ENCODE measurements at places on chromosomes 13 and 19.
A peak's percentile ranks its signal among the peaks of the same experiment; 100 is the strongest.

GRCh38 chr13:33016414-33017322, at the start of gene KL:
KL (plus strand) TSS chr13:33016423; CDS start chr13:33016441, 18 bp downstream.
- no peaks in the 10 kb centered on the region for H3K36me3 ChIP-seq
- no peak within 1 kb of the TSS for H3K27ac ChIP-seq
- H3K4me1 ChIP-seq = peaks cover 9% of the 10 kb centered on the region
- peaks cover 86% of the 10 kb centered on the region for H3K27me3 ChIP-seq
- DNase-seq = no peak

- no peak for DNase-seq
- peaks cover under 1% of the 10 kb centered on the region for H3K36me3 ChIP-seq
- peaks cover 17% of the 10 kb centered on the region for H3K27me3 ChIP-seq
- no peaks in the 10 kb centered on the region for H3K4me1 ChIP-seq
- no peak overlapping the region for H3K4me3 ChIP-seq
Measured at GRCh38 chr13:23119131-23119530, 61.6 kb upstream of the SGCG start.

DNA sequence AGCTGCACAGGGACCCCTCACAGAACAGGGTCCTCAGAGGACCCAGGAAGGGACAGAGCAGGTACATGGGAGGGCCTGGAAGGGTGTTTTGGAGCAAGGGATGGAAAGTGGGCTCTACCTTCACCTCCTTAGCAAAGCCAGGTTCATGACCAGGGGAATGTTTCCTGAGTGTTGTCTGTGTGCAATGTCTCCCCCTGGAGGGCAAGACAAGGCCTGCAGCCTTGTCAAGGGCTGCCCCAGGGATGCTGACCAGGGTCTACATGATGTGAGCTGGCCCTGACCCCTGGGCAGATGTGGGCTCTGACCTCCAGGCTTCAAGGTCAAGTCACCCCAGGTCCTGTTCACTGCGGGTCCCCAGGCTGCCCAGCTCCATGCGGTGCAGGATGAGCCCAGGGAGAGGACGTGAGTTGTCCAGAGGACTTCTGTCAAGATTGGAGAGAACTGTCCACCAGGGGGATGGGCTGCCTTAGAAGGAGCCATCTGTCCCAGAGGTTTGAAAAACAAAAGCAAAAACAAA, 1.0 kb upstream of the CEACAM1 start:
- peak overlapping the region; percentile 67 for H3K27ac ChIP-seq
- peak; percentile 61 for DNase-seq
- no peaks in the 10 kb centered on the region for H3K36me3 ChIP-seq
- peak overlapping the region; percentile 68 for H3K4me3 ChIP-seq

DNA sequence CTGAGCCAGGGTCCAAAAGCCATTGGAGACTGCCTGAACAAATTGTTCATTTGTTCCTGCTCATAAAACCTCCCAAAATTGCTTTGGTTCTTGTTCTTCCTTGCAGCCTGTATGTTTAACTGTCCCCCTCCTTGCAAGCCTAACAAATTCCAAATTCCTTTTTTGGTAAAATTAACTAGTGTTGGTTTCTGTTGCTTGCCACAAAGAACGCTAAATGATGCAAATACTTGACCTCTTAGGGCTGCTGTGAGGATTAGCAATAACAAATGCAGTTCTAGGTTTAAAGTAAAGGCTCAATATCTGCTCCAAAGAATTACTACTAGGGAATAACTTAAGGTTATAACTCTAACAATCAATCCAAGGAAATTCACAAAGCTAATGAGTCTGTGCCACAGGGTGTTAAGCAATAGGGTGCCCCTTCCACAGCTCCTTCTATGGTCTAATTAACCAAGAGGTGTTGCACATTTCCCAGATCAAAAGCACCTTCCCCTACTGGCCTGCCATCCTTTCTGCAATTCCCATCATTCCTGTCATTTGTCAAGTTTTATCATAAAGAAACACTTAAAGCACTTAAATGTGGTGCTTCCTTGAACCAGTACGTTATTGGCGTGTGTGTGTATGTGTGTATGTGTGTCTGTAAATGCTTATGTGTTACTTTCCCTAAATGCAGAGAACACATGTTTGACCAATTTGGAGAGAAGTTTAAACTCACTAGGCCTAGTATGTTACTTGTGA, 110.2 kb downstream of the RAP2A start:
- peaks cover 6% of the 10 kb centered on the region for H3K27me3 ChIP-seq
- no peak for DNase-seq
- H3K27ac ChIP-seq = no peak overlapping the region
- no peak overlapping the region for H3K4me3 ChIP-seq
- peaks cover 8% of the 10 kb centered on the region for H3K4me1 ChIP-seq
- no peaks in the 10 kb centered on the region for H3K36me3 ChIP-seq

- H3K27me3 ChIP-seq = peaks cover 2% of the 10 kb centered on the region
- no peaks in the 10 kb centered on the region for H3K4me1 ChIP-seq
- H3K27ac ChIP-seq = no peak overlapping the region
- H3K4me3 ChIP-seq = no peak overlapping the region
Measured at GRCh38 chr19:7722231-7722651, 9.7 kb downstream of the CLEC4G start.

DNA sequence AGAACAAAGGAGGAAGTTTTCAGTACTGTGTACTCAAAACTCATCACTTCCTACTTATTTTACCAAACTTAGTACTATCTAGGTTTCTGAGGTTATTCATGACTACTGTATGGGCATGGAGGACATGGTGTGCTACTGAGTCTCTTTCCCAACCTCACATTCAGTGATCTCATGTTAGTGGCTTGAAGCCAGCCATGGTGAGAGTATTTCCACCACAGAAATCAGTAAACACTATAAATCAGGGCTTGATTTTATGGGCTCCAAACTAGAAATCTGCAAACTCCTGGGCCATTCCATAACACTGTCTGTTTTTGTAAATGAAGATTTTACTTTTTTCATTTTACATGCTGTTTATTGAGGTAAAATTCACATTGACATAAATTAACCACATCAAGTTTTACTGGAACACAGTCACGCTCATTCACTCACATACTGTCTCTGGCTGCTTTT, 19.7 kb downstream of the MED26 start:
- peaks cover 26% of the 10 kb centered on the region for H3K36me3 ChIP-seq
- H3K27me3 ChIP-seq = no peaks in the 10 kb centered on the region
- peak overlapping the region; percentile 13 for H3K27ac ChIP-seq
- H3K4me1 ChIP-seq = peaks cover 37% of the 10 kb centered on the region
- no peak overlapping the region for H3K4me3 ChIP-seq

DNA sequence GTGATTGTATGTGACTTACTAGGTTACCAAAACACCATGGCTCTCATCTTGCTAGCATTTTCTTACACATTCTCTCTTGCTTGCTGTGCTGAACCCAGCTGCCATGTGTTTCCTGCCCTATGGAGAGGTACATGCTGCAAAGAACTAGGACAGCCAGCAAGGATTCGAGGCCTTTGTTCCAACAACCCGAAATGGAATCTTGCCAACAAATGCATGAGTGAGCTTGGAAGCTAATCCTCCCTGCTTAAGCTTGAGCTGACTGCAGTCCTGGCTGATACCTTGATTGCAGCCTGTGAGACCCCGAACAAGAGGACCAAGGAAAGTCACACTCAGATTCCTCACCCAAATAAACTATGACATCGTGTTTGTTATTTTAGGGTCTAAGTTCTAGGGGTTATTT, 651.2 kb downstream of the SLITRK6 start:
- no peak overlapping the region for H3K27ac ChIP-seq
- no peak overlapping the region for H3K4me3 ChIP-seq
- H3K36me3 ChIP-seq = peaks cover 3% of the 10 kb centered on the region
- H3K27me3 ChIP-seq = no peaks in the 10 kb centered on the region
- no peaks in the 10 kb centered on the region for H3K4me1 ChIP-seq
- no peak for DNase-seq

DNA sequence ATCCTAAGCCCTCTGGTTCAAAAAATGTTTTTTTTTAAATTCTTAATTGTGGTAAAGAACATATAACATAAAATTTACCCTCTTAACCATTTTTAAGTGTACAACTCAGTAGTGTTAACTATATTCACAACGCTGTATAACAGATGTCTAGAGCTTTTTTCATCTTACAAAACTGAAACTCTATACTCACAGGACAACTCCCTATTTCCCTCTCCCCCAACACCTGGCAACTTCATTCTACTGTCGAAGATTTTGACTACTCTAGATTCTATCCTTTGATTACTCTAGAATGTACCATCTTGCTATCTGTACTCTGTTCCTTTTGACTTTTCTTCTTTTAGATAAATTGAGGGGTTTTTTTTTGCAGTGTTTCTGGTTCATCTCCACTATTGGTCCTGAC, 200.4 kb downstream of the KLF12 start:
- no peaks in the 10 kb centered on the region for H3K27me3 ChIP-seq
- H3K4me3 ChIP-seq = peak overlapping the region; percentile 39
- peaks cover 38% of the 10 kb centered on the region for H3K4me1 ChIP-seq
- H3K36me3 ChIP-seq = peaks cover 22% of the 10 kb centered on the region
- DNase-seq = no peak

DNA sequence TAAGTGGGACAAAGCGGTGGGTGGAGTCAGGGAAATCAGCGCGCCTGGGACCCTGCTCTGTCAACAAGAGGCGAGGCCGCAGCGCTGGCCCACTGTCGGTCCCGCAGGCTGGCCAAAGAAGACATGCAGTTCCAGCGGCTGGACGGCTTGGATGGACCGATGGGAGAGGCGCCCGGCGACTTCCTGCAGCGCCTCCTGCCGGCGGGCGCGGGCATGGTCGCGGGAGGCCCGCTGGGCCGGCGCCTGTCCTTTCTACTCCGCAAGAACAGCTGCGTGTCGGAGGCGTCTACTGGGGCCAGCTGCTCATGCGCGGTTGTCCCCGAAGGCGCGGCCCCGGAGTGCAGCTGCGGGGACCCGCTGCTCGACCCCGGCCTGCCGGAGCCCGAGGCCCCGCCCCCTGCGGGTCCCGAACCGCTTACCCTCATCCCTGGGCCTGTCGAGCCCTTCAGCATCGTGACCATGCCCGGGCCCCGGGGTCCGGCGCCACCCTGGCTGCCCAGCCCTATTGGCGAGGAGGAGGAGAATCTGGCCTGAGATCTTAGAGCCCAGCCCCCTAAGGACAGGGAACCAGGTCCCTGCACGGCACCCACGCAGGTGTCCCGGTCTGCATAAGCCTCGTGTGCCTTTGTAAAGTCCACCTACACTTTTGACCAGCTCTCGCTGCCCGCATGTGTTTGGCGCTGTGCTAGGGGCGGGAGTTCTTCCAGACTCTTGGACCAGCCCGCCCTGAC, 6.1 kb downstream of the BEST2 start:
- peak; percentile 58 for DNase-seq
- H3K27ac ChIP-seq = no peak overlapping the region
- H3K27me3 ChIP-seq = peaks cover 46% of the 10 kb centered on the region
- H3K4me3 ChIP-seq = peak overlapping the region; percentile 4

DNA sequence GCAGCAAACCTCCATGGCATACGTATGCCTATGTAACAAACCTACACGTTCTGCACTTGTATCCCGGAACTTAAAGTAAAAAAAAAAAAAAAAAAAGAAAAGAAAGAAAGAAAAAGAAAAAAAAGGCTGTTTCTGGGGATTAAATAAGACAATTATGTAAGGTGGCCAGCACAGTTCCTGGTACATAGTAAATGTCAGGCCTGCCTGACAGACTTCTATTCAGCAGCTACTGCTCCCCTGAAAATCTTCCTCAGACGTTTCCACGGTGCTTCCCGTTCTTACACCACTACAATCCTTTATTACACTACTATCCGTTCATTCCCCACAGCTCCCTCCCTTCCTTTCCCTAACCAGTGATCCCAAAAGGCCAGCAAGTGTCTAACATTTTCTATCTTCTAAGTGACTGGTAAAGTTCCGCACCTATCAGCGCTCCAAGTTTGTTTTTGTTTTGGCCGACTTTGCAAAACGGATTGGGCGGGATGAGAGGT, 636 bp upstream of the RB1 start:
- peaks cover 15% of the 10 kb centered on the region for H3K4me1 ChIP-seq
- no peaks in the 10 kb centered on the region for H3K27me3 ChIP-seq
- peak overlapping the region; percentile 99 for H3K27ac ChIP-seq
- H3K4me3 ChIP-seq = peak overlapping the region; percentile 95
- DNase-seq = no peak
- H3K36me3 ChIP-seq = peaks cover 34% of the 10 kb centered on the region

DNA sequence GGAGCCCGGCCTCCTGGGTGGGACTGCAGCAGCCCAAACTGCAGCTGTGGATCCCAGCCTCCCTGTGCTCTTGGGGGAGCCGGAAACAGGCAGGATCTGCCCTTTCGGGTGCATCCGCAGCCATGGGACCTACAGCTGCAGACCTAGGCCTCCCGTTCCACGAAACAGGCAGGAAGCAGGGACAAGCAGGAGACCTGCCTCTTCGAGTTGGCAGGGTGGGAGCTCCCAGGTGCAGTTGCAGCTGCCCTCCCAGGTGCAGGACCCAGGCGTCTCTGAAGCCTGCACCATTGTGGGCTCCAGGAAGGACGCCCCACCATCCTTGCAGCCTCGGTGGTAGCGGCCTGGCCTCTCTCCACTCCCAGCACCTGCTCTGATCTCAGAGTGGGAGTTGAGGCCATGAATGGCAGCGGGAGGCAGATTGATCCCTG, 189.0 kb upstream of the KLHL1 start:
- H3K36me3 ChIP-seq = no peaks in the 10 kb centered on the region
- DNase-seq = no peak
- no peaks in the 10 kb centered on the region for H3K27me3 ChIP-seq
- H3K4me1 ChIP-seq = no peaks in the 10 kb centered on the region
- H3K27ac ChIP-seq = no peak overlapping the region
- H3K4me3 ChIP-seq = no peak overlapping the region

DNA sequence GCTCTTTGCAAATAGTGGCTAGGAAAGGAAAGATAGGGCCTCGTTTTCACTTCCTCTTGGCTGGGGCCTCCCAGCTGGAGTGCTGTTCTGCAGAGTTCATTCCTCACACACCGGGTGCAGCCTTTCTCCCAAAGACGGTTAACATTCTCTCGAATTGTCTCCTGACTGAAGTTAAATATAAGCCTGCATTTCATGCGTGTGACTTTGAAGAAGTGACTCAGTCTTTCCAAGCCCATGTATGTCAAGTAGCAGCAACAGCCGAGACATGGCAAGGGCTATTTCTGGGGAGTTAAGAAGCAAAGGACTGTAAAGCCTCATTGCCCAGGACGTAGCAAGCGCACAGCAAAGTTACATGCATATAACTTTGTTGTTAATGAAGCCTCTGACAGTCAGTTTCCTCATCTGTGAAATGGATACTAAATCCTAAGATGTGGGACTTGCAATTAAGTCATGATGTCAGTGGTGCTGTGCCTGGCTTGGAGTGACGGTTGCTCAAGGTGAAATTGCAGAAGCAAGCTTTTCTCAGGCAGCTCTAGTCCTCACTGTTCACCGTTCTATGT, 502.4 kb downstream of the MYO16 start:
- H3K27me3 ChIP-seq = no peaks in the 10 kb centered on the region
- H3K36me3 ChIP-seq = no peaks in the 10 kb centered on the region
- H3K4me3 ChIP-seq = no peak overlapping the region
- no peak for DNase-seq

- peaks cover 17% of the 10 kb centered on the region for H3K36me3 ChIP-seq
- peak within 1 kb of the TSS; percentile 100 for H3K27ac ChIP-seq
- peaks cover 38% of the 10 kb centered on the region for H3K4me1 ChIP-seq
- H3K4me3 ChIP-seq = peak within 1 kb of the TSS; percentile 91
- no peaks in the 10 kb centered on the region for H3K27me3 ChIP-seq
Measured at GRCh38 chr19:46601318-46602224, at the start of gene CALM3. CALM3 (plus strand) TSS chr19:46601330; CDS start chr19:46601435, 105 bp downstream.

DNA sequence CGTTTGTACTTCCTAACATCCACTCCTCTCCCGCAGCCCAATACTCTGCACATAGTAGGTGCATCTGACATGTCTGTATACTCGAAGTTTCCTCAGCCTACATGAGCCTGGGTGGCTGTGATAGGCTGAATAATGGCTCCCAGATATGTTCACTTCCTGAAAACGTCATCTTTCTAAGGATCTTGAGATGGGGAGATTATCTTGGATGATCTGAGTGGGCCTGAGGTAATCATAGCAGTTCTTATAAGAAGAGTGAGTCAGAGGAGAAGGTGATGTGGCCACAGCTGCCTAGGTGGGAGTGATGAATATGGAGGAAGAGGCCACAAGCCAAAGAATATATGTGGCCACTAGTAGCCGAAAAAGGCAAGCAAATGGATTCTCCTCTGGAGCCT, 84.2 kb downstream of the AKAP11 start:
- DNase-seq = no peak
- H3K27ac ChIP-seq = no peak overlapping the region
- no peak overlapping the region for H3K4me3 ChIP-seq
- H3K4me1 ChIP-seq = peaks cover 12% of the 10 kb centered on the region
- no peaks in the 10 kb centered on the region for H3K27me3 ChIP-seq

All from effector memory CD8-positive, alpha-beta T cell (primary cell).